HCT116 (cell line): ENCODE measurements at places on chromosomes 1 and 21. TPM values are rescaled to one million over a fixed set of nuclear protein-coding genes. Genes with fewer than 3 reads are reported as not detected.

CD5L gene
- total RNA-seq = not detected

C1orf146 gene
- total RNA-seq = not detected

RAB25 gene
- total RNA-seq = 142 TPM

DNA sequence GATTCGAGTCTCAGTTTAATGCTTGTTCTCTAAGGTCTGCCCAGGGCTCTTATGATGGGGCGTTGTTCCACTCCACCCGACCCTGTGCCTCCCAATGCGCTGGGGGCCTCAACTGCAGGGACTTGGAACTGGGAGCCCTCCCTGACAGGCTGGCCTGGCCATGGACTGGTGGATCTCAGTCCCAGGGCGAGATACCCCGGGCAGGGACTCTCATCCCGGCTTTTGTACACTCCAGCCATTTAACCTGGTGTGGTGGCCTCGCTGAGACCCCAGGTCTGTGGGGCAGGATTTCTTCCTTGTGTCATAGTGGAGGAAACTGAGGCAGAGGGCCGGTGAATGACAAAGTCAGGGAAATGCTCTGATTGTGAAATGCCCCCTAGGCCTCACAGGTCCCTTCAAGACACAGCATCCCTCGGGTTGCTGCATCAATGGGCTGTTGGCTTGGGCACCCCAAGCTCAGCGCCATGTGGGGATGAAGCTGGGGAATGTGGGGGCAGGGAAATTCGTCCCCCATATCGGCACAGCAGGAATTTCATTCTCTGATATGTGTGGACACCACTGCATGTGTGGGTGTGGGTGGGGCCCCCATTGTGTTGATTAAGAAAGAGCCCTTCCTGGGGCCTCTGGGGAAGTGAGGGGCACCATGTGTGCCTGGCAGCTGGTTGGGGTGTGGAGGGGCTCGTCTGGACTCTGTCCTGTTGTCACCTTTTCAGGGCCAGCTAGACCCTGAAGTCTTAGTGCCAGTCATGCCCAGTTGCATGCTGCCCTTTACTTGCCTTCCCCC lies 19.9 kb upstream of the ZNF678 start:
- no peak for DNase-seq

DNA sequence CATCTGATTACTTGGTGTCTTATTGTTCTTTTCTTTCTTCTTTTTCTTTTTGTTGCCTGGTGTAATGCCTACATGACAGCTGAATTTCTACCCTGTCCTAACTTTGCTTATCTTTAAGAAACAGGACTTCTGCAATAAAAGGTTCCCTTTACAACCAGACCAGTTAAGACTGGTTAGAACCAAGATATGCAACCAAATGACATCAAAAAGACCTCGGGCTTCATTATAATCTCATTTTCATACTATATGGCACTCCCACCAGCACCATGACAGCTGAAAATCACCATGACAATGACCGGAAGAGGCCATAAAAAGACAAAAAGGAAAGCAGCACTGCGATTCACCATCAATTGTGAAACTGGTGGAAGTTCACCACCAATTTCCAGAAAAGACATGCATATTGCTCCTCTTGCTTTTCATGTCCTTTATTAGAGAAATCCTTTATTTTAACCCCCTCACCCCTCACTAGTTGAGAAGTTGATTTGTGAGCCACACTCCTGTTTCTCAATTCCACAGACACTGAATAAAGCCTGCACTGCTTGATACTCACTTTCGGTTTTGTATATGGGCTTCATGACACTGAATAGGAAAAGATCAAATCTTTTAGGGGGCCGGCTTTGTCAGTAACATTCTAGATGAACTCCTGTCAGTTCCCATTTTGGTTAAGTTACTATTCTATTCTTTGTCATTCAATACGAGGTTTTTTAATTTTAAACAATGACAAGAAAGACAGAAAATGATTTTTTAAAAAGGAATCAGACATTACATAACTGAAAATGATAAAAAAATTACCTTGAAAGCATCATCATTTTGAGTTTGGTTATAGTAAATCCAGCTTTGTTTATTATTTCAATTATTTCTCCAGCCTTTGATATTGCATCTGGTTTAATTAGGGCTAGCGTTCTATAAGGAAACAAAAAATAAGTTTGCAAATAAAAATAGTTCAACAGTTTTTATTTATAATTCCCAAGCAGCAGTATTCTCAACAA lies 58.1 kb downstream of the NME7 start:
- DNase-seq = no peak

DNA sequence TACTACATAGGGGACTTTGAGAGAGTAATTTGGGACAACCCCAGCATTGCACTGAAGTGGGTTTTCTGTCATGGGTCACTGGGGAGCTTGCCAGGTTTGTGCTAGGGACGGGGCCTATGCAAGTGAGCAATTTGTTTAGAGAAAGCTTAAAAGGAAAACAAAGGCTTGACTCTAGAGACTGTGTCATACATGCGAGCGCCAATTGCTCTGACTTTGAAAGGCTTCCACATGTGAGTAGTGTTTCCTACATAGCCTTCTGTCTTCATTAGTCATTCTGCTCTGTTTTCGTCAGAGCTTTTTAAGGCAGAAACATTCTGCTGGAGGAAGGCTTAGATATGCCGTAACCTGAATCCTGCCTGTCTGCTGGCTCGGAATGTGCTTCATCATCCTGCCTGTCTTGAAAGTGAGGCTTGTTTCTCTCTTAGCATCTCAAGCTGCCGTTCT lies 28.4 kb downstream of the TRIM45 start:
- DNase-seq = no peak

GRCh38 chr1:116667575-116668105 lies at the start of gene IGSF3:
Gene IGSF3 (minus strand): TSS chr1:116667733. CDS start chr1:116666326, 1,407 bp downstream.
- DNase-seq = no peak

- DNase-seq = no peak
Measured at GRCh38 chr21:37986000-37986399, 69.7 kb upstream of the KCNJ6 start.
